ENCODE measurements at places on chromosomes 12 and 14.

- DNase-seq, result no peak
These were observed 1320.6 kb downstream of the LRFN5 start for GRCh38 chr14:42927313-42927712.

DNA sequence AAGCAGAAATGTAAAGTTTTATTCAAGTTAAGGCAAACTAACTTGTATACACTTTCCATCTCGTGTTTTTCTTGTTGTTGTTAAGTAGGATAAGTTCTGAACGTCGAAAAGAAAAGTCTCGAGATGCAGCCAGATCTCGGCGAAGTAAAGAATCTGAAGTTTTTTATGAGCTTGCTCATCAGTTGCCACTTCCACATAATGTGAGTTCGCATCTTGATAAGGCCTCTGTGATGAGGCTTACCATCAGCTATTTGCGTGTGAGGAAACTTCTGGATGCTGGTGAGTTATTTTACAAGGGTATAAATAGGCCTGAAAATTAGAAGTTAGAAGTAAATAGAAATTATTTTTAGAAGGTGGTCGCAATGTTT lies 25.0 kb downstream of the HIF1A start:
- no peak for DNase-seq

- DNase-seq, result no peak
These were observed 410.0 kb downstream of the RAD51B start for GRCh38 chr14:68229423-68230100.

GRCh38 chr14:33110737-33111443 lies 172.2 kb downstream of the NPAS3 start:
- DNase-seq, result no peak

- DNase-seq, result no peak
These were observed 744 bp downstream of the ATP5MC2 start for GRCh38 chr12:53674977-53675700.

All from stimulated activated CD4-positive, alpha-beta T cell treated with anti-CD3 and anti-CD28 coated beads, Interleukin-15, amount 100 ng/mL, for 1 hour (primary cell).